Activated CD8-positive, alpha-beta memory T cell treated with anti-CD3 and anti-CD28 coated beads, Interleukin-2, amount 50 U/mL, for 48 hours (primary cell): ENCODE measurements at places on chromosomes 5 and 9.

DNA sequence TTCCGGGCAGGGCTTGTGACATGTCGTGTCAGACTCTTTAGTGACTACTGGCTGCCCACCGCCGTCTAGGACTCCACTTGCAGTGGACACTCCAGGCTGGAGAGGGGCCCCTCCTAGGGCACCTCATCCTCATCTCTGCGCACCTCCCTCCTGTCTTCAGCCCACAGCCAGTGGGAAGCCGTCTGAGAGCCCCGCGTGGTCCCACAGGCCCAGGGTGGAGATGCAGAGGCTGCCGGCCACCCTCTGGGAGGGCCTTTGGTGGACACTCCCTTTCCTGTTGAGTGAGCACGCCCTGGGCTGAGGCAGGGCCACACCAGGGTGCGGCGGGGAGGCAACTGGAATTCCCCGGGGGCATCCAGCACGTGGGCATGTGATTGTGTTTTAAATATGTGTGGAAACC, 80.5 kb downstream of the IRX2 start:
- DNase-seq, result no peak

GRCh38 chr9:18208166-18209059, 265.5 kb upstream of the ADAMTSL1 start:
- no peak for DNase-seq

DNA sequence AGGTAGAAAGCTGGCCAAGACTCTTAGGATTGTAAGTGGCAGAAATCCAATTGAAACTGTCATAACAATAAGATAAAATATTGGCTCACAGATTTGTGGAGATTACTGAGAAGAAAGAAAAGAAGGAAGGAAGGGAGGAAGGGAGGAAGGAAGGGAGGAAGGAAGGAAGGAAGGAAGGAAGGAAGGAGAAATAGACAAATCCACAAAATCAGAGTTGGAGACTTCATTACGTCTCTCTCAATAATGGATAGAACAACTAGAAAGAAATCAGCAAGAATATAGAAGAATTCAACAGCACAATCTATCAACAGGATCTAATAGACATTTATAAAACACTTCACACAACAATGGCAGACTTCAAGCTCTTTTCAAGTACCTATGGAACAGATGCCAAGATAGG, 17.9 kb upstream of the PAM start:
- no peak for DNase-seq

DNA sequence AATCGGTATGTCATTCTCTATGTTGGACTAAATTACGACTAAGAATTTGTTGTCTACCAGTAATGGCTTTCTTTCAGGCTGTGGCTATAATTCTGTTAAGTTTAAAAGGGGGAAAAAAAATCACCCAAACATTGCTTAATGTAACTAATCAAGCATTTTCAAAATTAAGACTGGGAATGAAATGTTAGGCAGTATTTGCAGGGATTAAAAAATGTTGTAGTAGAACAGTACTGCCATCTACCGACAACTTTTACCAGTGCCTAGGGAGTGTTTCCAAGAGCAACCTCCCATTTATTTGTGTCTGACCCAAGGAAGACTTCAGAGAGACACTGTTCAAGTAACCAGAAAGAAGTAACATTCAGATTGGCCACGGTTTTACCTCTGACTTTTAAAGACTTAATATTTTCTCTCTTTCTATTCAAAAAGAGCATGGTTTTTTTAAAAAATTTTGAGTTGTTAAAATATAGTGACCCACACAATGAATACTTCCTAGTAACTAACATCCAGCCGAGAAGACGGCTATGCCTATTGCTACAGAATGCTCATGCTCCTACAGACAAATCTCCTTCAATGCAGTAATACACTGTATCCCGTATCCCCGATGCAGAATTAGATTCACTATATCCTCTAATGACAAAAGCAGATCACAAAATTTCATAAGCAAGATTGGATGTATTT, 92.4 kb downstream of the ARL15 start:
- no peak for DNase-seq

GRCh38 chr5:127875235-127876021, 172.2 kb downstream of the CCDC192 start:
- DNase-seq, result no peak

DNA sequence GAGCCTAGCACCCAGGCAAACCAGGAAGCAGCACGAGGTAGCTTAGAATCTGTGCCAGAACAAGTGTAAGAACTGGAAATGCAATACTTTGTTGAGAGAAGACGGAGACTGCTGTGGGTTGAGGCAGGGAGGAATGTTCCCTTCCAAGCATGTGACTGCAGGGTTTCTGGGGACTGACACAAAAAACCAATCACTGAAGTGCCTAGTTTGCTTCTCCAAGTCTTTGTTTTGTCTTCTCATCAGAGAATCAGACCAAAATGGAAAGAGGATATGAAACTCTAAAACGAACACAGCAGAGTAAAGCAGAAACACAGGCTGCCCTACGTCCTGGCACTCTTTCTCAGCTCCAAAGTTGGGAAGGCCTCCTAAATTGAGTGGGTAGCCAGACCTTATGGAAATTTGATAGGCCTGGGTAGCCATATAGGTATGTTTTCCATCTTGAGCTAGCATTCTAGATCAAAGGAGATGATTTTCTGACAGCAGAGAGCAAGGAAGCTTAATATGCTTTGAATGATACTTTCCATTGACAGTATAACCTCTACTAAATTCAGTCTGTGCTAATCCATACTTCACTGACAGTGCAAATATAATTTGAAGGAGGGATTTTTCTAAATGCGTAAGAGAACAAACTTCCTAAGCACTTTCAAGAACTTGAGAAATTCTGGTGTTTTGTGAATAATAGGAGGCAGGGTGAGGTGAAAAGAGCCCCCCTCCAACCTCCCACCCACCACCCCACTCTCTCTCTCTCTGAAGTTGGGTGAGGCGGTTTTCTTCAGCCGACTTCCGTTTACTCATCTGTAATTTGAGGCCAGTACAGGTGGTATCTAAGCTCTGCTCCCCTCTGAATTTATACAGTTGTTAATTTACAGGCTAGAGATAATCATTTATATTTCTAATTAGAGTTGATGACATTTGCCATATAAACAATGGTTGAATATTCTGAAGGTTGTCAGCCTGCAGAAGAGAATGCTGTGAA, 5.5 kb downstream of the ADRB2 start:
- no peak for DNase-seq

DNA sequence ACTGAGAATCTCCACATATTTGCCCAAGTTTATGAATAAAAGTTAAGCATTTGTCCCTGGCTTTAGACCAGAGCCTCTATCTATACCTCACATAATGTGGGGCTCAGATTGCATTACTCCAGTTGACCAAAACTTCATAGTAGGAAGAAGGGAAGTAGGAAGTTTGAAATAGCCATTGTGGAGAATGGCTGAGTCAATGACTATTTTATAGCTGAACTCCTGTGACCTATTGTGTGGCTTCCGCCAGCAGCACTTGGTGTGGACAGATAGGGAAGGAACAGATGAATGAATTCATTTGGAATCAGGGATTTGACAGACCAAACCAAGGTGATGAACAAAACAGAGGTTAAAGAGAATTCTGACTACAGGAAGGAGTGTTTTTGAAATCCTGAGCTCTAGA, 92.9 kb upstream of the LPAR1 start:
- DNase-seq, result no peak

DNA sequence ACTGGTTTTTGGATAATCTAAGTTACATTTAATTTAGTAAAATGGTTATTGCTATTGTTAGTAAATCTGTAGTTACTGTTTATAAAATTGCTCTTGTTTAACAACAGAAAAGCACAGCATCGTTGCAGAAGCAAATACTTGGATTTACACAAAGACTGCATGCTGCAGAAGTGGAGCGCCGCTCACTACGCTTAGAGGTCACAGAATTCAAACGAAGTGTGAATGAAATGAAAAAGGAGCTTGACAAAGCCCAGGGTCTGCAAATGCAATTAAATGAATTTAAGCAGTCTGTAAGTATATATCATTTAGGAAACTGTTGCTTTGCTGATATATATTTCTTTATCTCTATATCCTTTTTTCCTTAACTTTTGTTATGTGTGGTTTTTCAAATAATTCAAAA, 226.0 kb downstream of the CCDC171 start:
- DNase-seq, result no peak

DNA sequence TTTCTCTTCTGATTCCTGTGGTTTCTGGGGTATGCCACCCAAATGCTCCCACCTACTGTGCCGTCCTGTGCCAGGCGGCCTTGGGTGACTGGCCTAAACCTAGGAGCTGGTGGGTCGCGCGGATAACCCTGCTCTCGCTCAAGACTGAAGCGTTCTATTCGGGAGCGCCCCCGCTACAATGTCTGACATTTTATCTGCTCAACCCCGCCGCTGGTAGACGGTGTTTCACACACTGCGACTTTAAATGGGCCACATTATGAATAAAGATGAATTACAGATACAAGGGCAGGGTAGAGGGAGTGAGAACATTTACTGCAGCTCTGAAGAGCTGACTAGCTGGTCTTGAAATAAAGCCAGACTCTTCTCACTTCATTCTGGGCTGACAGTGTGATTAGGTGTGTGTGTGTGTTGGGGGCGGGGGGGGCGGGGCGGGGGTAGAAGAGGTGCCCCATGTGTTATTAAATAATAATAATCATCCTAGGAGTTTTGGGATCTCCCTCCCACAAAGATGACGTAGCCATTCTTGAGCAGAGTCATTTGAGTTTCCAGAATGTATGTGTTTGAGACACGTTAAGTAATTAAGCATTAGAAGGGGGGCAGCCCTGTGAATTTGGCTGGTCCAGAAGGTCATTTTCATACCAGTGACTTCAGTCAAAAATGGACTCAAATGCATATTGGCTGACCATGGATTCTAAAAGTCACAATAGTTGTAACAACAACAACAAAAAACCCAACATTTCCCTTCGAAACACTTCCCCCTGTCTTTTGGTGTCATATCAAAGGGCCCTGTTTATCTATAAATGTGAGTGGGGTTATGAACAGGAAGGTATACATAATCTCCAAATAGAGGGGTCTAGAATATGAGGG, 1.0 kb upstream of the PTCH1 start:
- DNase-seq, result peak; percentile 42

GRCh38 chr5:130995254-130995515, 169.9 kb downstream of the HINT1 start:
- DNase-seq, result no peak

DNA sequence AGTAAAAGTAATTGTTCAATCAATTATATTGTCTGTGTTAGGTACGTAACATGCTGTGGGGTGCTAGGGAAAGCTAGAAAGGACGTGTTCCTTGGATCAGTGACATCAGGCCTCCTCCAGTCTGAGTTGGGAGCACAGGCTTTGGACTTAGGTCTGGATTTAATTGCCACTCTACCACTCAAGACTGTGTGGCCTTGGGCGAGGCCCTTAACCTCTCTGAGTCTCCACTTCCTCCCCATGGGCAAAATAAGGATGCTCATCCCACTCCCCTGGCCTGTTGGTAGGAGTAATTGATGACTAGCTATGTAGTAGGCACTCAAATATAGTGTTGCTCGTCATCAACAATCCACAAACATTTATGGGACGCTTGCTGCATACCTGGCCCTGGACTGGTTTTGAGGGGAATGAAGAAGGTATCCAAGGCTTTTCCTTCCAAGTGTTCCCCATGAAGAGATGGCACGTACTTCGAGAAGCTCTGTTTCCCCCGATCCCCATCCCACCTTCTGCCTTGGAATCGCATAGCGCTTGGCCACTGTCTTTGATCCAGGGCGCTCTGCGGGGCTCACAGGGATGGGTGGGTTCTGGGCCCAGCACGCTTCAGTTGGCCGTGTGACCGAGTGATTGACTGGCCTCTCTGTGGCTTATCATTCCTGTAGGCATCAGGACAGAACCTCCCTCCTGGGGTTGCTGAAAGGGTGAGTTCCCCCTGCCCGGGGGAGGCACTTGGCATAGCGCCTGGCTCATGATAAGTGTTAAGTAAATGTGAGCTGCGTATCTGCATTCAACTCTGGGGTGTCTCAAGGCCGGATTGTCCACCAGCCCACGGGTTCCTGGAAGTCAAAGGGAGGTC, 8.1 kb downstream of the FGF18 start:
- no peak for DNase-seq

DNA sequence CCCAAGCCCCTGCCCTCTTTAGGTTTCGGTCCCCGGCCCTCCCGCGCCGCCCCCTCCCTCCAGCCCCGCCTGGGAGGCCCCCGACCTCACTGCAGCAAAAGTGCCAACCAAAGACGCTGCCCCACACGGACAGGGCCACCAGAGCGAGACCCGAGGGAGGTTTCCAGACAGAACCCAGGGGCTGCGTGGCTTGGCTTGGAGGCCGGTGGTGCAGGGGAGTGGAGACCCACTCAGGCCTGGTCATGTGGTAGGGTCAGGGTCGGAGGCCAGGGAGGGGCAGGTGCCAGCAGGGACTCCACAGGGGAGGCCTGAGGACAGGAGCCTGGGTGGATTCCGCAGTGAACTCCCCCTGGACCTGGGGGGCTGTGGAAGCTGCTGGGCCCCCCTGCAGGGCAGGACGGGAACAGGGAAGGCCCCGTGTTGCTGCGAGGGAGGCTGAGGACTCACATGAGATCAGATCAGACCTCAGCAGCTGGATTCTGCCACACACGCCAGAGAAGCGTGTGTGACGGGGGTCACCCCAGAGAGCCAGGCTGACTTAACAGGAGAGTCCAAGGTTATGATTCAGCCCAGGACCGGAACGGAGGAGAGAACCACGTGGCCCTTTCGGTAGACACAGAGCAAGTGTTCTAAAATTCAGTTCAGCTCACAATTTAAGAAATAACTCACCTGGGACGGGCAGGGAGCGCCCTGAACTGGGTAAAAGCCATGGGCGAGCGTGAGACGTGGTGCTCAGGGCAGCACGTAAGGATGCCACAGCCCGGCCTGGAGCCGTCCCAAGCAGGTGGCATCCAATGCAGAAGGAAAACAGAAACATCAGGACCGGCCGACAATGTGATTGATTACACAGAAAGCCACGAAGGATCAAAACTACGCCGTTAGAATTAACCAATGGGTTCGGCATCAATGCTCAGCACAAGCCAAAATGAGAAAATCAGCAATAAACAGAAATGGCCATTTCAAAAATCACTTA, 38.9 kb downstream of the EXD3 start:
- no peak for DNase-seq

GRCh38 chr9:134847752-134848432, 32.7 kb upstream of the FCN2 start:
- DNase-seq, result no peak

GRCh38 chr9:34628656-34629490, at the start of gene ARID3C:
ARID3C (minus strand) TSS chr9:34629066; CDS start chr9:34628014, 1,052 bp downstream.
- DNase-seq, result peak; percentile 73

- no peak for DNase-seq
Observed at GRCh38 chr9:120692901-120693699, 21.2 kb downstream of the MEGF9 start.

DNA sequence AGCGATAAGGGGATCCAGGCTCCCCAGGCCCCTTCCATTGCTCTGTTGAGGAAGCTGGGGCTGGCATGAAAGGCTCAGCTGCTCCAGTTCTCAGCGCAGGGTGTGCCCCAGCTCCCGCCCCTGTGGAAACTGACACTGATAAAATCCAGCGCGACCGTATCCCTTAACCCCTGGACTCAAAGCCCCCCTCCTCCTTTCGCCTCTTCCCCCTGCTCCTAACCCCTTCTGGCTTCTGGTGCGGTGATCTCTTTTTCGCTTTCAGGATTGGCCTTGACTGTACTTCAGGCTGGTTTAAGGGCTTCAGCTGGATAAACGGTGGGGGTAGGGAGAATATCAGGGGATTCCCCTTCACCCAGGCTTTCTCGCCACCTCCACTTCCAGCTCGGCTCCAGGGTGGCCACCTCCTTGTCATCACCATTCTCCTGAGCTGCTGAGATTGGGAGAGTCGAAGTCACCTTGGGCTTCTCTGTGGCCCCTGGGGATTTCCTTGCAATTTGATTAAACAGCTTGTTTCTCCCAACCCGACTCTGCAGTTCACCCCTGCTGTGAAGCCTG, 843 bp downstream of the BSPRY start:
- DNase-seq, result no peak
